Stimulated activated CD8-positive, alpha-beta memory T cell treated with anti-CD3 and anti-CD28 coated beads, Interleukin-4, amount 100 ng/mL, for 1 hour (primary cell): ENCODE measurements at places on chromosomes 16 and 17.

DNA sequence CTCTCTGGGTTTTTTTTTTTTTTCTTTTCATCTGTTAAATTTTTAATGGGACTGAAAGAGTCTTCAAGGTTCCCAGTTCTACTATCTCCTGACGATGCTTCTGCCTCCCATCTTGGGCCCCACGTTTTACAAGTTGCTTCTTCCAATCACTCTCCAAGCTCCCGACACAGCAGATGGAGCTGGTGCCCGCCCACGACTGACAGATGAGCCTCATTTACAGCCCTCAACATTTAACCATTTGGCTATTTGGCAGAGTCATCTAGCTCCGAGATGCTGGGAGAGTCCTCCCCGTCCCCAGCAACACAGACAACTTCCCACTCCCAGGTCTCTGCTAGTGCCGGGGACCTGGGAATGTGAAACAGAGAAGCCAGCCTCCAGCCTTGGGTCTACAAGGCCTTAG, 276.9 kb downstream of the SHISA9 start:
- DNase-seq: no peak

- no peak for DNase-seq
Measured at GRCh38 chr16:67181346-67181745, 2.4 kb downstream of the MATCAP1 start.

DNA sequence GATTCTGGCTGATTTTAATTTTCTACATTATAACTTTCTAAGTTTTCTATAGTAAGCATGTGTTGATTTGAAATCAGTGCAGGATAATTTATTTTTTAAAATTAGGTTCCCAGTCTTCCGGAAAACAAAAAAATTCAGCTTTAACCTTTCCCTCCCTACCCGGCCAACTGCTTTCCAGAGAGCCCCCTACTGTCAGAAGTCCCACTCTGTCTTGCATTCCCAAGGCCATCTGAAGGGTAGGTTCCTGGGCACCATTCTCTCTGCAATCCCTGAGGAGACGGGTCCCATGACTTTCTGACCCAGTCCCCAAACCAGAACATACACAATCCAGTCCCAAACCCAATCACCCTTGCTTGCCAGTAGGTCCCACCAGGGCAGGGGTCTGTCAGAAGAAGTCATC, 200.3 kb downstream of the CYLD start:
- DNase-seq: no peak

GRCh38 chr17:2174468-2175293, 119.8 kb downstream of the HIC1 start:
- no peak for DNase-seq

- no peak for DNase-seq
Measured at GRCh38 chr16:81891736-81892364, 112.8 kb downstream of the PLCG2 start.

DNA sequence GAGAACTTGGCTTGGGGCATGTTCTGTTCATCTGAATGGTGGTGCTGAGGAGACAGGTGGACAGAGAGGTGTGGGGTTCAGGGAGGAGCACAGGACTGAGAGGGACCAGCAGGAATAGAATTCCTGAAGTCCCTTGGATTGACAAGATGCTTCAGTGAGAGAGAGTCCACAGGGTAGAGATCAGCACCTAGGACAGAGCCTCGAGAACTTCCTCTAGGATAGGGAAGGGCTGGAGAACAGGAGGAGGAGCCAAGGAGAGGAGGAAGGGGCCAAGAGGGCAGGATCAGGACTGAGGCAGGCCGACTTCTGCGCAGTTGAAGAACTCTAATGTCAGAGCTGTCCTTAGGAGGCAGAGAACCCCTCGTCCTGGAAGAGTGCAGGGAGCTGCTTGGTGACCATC, 138.4 kb downstream of the PRKCB start:
- DNase-seq: no peak

DNA sequence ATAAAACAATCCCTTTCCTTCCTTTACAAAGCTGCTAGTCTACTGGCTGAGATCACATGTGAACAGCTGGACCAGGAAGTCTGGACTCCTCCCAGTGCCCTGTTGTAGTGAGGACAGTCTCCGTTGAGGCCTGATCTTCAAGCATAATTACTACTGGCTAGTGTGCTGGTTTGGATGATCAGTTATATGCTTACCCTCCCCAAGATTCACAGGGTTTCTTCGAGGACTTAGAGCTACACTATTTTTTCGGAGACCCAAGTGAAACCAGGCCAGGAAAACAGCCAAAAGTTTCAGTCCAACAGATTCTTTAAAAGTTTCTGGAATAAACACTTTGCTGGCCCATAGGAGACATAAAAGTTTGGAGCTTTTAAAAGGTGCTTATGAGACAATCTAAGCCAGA, 194.9 kb upstream of the CDH11 start:
- no peak for DNase-seq

DNA sequence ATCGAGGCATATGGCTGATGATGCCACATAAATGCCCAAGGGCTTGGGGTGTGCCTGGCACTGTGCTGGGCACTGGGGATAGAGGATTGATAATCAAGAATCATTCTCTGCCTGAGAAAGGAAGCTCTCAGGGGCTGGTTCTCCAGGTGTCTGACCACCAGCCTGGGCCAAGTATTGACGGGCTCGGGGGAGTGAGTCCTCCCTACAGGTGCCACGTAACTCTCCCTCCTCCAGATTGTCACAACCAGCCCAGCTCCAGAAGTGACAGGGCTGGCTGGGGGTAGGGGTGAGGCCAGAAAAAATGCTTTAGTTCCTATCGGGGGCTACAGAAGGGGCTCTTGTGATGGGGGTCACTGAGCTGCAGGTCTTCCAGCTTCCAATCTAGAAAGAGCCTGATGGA, 10.7 kb upstream of the C1QL1 start:
- no peak for DNase-seq

DNA sequence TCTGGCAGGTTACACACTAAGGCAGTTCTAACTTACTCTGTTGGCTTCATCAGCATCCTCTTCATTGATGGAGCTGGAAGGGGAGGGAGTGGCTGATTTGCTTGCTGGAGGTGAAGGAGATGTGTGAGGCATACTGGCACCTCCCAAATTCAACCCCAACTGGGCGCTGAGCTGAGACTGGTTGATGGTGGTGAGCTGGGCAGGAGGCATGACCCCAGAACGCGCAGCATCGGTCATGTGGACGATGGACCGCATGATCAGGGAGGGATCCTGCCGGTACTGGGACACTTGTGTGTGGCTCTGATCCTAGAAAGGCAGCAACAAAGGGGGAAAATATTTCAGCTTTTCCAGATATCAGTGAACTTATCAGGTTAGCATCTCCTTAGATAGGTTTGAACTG, 96.7 kb downstream of the TOX3 start:
- no peak for DNase-seq

GRCh38 chr17:56918916-56919315, 5.1 kb upstream of the TRIM25 start:
- no peak for DNase-seq

- DNase-seq: no peak
Measured at GRCh38 chr17:811051-811784, 29.1 kb downstream of the MRM3 start.

DNA sequence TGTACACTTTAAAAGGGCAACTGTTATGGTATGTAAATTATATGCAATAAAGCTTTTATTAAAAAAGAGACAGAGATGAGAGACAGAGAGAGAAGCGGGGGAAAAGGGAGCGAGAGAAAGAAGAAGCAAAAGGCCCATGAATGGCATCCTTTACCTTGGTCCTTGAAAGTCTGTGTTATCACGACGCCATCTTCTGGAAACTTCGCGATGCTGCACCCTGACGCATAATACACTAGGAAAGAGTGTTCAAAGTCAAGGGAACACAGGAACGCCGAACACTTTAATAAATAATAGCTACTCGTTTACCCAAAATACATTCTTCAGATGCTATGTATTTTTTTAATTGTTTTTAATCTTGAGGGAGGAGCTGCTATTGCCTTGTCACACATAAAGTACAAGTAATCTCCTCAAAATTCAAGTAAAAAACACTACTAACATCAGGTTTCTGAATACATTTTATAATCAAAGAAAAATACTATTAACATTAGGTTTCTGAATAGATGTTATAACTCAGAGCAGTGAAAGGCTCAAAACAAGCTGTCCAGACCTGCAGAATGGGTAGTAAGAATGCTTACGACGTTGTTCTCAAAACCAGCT, 23.0 kb upstream of the SLC38A8 start:
- DNase-seq: no peak
